ENCODE measurements at places on chromosomes 2 and 18.

DNA sequence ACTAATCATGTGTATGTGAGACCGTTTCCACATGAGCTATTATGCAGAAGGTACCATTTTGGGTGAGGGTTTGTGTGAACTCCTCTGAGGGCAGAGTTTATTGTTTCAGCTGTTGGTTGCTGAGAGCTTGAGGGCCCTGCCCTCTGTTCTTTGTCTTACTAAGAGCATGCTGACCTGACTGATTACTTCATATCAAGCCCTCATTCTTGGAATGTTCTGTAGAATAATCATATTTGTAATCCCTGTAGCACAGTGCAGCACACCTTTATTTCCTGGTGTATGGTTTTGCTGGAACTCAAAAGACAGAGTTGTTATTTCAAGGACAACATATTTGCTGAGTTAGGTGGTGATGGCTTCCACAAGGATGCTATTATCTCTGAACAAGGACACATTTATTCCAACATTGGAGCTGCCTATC, 118.5 kb downstream of the GALNT3 start:
- DNase-seq = no peak

GRCh38 chr18:24605444-24605843, 145.0 kb downstream of the HRH4 start:
- DNase-seq = no peak

GRCh38 chr2:204611017-204611631, 65.8 kb downstream of the PARD3B start:
- DNase-seq = no peak

DNA sequence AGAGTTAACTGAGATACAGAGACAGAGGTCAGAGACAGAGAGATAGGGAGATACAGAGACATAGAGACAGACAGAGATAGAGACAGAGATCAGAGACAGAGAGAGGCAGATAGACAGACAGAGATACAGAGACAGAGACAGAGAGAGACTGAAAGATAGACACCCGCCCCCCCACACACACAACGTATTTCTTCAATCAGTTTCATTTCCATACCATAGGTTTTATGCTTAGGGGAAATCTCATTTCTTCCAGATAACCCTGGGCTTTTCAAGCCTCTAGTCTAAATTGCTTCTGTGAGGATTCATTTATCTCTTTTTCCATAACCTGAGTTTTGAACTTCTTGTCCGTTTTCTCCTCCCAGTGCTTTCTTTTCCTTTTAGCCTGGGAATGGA, 94.6 kb downstream of the CD8B2 start:
- no peak for DNase-seq

DNA sequence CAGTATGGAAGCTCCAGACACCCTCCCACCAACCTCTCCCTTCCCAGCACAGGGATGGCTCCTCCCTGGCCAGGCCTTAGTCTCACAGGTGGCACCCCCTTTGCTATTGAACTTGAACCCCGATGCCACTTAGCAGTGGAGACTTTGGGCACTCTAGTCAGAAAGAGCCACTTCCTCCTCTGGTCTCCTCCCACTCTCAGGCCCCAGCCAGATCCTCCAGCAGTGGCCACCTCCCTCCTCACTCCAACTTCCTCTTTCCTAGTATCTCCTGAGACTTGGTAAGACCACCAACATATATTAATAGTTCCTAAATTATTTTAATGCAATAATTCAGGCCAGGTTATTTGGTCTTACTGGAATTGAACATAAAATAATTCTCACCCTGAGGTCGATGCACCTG, 437.2 kb upstream of the ID2 start:
- no peak for DNase-seq

DNA sequence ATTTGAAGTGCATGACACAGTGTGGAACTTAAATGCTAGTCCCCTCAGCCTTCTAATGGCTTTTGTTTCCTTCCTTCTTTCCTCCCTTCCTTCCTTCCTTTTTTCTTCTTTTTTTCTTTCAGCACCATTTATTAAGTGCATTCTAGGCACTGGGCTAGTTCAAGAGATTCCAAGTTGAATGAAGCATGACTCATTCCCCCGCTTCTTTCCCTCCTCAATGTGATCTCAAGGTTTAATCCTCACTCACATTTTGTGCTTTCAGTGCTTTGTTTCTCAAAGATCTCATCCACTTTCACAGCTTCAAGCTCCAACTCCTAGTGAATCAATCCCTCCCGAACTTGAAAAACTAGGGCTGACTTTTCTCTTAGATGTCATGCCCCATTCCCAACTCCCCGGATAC, 90.1 kb downstream of the LBH start:
- no peak for DNase-seq

- no peak for DNase-seq
These were observed 48.3 kb upstream of the ST3GAL5 start for GRCh38 chr2:85937069-85937439.

DNA sequence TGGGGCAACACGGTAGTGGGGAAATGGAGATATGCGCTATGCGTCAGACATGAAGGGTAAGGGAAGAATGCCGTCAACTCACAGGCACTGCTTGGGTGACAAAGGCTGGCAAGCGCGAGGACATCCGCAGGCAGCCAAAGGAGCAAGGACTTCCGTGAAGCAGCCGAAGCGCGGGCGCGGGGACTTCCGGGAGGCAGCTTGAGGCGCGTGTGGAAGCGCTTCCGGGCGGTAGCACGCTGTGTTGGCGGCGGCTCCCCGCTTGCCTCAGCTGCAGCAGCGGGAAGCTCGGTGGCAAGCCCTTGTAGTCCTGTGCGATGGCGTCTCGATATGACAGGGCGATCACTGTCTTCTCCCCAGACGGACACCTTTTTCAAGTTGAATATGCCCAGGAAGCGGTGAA, at the start of gene PSMA8:
TSS of gene PSMA8 (plus strand) at position 218 of the 400 bp plus-strand sequence. CDS start at position 315, 97 bp downstream.
- no peak for DNase-seq

GRCh38 chr2:197915548-197916265, 111.3 kb downstream of the PLCL1 start:
- DNase-seq = no peak

Measured in ecto neural progenitor cell (in vitro differentiated cells).